ENCODE measurements at places on chromosomes 1 and 21.

DNA sequence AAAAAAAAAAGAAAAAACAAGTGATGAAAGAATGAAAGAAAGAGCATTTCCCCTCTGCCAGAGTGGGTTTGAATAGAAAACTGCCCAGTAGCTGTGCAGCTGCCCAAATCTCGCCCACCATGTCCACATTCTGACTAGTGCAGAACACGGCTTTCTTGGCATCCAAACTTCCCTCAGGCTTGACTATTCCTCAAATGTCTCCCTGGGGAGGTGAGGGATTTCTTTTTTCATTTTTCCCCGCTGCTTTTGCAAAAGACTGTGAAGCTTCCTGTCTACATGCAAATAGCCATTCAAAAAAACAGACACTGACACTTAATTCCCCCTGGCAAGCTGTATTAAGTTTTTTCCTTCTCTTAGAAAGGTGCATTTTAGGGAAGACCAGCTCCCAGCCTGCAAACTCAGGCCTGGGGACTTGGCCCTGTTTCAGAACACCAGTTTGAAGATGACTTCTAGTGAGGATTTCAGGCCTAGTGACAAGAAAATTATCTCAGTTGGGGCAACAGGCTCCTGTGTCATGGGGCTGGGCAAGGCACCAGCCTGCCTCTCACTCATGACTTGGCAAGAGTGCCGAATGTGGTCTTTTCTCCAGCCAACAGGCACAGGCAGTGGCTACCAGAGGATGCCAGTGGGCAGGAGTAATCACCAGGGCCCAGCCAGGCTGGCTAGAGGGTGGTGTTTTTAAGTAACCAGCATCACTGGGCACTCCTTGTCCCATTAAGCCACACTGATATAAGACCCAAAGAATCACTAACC, 178.1 kb upstream of the NFIA start:
- DNase-seq, result no peak

DNA sequence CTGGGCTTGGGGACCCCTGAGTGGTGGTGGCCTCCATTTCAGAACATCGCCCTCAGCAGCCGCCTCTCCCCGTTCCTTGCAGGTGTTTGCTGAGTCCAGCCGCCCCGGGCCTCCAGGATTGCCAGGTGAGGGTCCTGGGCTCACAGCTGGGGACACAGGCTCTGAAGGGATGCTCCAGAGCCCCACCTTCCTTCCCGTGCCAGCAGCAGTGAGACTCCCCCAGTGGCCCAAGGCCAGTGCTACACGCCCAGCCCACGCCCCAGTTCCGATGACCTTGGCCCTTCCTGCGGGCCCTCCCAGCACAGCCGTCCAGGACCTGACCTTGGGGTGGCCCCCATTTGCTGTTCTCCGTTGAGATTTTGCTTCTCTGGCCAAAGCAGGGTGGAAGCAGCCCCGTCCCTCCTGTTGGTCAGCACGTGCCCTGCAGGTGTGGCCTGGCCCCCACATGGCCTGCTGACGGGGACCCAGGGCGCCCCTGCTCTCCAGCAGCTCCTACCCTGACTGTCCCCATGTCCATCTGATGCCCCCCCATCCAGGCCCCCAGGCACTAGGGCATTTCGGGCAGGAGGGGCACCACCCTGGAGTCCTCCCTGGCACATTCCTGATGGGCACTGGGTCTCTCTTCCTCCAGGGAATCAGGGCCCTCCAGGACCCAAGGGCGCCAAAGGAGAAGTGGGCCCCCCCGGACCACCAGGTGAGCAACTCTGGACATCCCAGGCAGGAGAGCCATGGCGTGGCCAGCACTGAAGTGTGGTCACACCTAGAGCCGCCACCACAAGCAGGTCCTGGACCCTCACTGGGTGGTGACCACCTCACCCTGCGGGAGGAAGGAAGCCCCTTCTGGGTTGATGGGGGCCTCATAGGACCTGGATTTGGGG, 45.0 kb downstream of the SLC19A1 start:
- no peak for DNase-seq

- no peak for DNase-seq
Observed at GRCh38 chr1:15329104-15329820, 80.4 kb upstream of the EFHD2 start.

DNA sequence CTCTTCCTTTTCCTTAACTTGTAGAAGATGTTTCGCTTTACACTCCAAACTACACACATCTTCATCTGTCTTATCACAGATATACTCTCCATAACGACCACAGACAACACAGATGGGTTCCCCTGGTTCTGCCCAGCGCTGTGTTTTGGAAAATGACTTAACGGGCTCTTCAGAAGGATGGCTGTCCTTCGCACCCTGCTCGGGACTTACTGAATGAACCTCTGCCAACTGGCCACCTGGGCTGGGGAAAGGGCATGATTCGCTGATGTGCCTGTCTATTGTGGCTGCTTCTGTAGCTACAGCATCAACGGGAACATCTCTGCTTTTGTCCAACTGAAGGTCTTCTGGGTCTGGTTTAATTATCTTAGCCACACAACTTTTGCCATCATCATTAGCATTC, 3.4 kb downstream of the DDX59 start:
- DNase-seq, result no peak

DNA sequence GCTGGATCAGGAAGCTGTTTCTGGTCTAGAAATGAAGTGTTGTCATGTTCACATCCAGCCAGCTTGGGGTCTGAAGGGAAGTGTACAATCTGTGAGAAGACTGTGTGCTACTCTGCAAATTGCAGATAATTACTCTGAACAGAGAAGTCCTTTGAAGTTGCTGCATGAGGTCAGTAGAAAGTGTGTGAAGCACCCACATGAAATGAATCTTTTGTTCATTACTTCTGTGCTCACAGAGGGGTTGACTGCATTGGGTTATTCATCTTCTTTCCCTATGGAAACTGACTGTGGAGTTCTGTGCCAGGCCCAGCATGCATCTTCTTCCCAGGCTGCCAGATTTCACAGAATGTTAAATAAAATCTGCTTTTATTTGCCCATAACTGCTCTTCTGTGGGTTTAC, 47.1 kb downstream of the CTH start:
- DNase-seq, result no peak

GRCh38 chr1:183021405-183022201, 1.6 kb upstream of the LAMC1 start:
- no peak for DNase-seq

DNA sequence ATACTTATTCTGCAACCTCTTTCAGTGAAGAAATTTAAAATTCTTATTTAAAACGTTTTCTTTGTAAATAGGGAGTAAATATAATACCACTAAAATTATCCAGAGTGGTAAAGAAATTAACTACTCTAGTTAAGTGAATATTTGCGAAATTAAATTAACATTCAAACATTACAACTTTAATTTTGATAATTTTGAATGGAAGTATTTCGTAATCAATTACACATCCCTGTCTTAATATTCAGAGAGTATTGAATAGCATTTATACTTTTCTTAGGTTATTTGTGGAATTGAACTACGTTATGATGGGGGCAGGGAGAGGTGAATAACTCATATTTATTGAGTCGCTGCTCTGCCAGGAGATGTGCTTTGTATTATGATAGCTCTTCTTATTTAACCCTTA, 96.3 kb upstream of the KIF26B start:
- DNase-seq, result no peak

- no peak for DNase-seq
Observed at GRCh38 chr1:224540535-224540934, 75.6 kb upstream of the CNIH3 start.

DNA sequence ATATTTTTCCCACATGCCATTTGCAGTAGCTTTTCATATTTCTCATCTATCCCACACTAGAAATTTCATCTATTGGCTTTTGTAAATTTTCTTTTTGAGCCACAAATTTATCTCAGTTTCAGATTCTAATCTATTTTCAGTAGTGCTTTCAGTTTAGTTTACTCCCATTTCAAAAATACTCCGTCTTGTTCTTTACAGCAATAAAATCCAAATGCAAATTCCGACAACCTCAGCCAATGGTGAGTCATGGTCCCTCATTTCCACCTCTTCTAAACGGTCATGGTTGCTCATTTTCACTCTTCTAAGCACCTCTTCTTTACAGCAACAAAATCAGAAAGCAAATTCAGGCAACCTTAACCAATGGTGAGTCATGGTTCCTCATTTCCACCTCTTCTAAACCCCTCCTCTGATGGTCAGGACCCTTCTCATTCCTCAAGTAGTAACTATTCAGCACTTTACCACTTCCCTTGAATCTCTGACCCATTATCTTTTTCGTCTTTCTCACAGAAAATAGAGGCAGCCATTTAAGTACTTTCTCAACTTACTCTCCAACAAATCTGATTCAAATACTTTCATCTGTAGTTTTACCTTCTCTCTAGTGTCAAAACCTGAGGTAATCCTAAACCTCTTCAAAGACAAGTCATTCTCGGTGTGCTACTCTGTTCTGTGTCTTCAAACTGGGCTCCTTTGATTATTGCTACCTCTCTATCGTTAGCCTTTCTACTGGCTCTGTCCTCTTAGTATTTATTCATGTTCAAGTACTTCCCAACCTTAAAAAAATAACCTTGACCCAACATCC, 34.4 kb downstream of the C21orf91 start:
- no peak for DNase-seq

DNA sequence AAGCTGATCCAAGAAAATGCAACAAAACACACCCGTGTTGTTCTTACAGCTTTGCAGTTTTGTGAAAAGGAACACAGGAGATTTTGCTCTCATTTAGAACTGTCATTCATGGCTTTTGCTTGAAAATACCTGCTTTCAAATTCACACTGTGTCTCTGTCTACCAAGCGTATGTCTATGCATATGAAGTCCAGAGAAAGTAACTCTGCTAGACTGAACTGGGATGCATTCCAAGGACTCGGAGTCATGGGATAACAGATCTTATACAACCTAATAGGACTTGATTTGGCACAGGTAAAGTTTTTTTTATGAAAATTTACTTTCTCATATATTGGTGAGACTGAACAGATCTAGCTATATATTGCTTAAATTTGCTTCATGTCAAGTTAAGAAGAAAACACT, 102.4 kb downstream of the PTGER3 start:
- DNase-seq, result no peak

- DNase-seq, result no peak
Observed at GRCh38 chr1:75208862-75209261, 74.7 kb downstream of the LHX8 start.

DNA sequence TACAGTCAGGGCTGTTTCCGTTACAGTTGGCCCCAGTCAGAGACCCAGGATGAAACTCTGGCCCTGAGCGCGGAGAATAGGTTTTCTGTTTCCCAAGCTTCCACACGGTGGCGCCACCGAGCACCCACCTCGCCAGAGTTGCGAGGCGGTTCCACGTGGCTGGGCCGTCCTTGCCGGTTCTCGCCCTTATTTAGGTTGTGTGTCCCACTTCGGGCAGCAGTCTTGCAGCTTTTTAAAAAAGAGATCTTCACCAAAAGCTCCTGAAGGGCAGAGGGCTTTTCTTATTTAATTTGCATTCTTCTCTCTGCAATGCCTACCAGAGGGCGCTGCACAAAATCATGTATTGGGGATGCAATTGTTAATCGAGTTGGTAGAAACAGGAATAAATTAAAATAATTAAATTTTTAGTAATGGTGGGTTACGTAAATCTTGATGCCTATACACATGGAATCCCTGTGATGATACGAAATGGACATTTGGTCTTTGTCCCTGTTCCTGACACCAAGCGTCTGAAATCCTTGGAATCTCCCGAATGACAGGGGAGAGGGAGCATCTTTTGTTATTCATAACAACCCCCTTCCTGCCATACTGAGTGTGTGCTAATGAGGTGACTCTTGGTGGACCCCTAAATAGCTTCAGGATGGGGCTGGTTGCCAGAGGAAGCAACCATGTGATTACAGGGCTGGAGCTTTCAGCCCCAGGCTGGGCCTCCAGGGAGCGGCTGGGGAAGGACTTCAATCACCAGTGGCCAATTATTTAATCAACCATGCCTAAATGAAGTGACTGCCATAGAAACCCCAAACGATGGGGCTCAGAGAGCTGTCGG, 5.6 kb upstream of the S100A7 start:
- peak; percentile 53 for DNase-seq

GRCh38 chr1:95716097-95716496, 482.1 kb downstream of the RWDD3 start:
- DNase-seq, result no peak

DNA sequence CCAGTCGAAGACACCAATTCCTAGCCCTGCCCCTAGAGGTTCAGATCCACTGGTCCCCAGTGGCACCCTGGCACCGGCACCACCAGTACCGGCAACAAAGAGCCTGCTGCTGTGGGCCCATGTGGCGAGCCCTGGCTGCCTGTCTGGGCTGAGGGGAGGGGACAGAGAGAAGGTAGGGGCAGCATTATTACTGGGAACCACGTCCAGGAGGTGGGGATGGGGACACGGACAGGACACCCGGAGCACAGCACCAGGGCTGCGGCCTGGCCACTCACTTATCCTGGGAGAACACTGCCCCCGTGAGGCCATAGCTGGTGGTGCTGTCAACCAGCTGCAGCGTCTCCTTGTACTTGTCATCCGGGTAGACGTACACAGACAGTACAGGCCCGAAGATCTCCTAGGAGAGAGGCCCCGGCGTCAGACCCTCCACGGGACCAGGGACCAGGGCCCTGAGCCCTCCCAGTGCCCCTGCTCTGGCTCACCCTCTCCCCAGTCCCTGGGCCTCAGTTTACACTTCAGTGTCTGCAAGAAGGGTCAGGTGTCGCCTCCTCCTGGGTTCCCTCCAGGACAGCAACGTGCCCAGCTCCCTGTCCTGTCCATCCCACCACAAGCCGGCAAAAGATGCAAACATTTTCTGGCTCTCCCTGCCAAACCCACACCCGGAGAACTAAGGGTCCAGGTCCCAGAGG, 15.8 kb upstream of the TAS1R2 start:
- peak; percentile 91 for DNase-seq

DNA sequence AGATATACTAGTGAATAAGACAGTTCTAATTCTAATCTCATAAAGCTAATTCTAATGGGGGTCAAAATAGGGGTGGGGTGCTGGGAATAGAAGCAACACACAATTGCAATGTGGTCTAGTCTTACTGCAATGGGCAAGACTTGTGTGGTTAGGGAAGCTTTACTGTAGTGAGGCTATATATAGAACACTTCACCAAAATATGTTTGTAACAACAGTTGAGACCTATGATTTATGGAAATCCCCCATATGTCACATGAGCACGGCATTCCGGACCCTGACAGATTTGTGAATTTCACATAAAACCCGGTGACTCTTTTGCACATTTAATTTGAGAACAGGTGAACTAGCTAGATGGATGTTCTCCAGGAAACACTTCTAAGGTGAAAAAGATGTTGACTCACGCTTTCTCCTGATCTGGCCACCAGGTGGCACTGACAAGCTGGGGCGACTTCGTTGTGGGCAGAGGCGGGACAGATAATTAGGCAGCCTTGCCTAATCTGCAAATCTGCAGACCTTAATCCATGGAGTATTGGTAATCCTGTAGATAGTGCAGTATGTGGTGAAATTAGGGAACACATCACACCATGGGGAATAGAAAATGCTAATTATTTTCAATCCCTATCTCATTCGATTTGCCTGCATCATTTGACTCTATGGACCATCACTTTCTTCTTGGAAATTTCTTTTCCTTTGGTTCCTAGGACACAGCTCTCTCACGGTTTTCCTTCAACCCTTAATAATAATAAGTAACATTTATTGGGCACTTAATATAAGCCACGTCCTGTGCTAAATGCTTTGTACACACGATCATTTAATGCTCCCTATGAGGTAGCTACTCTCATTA, 37.7 kb downstream of the KIAA0040 start:
- DNase-seq, result peak; percentile 42

- no peak for DNase-seq
Observed at GRCh38 chr1:119373465-119373864, 4.9 kb downstream of the HAO2 start.
